Memory B cell (primary cell): ENCODE measurements at places on chromosomes 5 and 9.

GRCh38 chr9:96048956-96049831, 173.7 kb downstream of the ERCC6L2 start:
- DNase-seq = no peak

DNA sequence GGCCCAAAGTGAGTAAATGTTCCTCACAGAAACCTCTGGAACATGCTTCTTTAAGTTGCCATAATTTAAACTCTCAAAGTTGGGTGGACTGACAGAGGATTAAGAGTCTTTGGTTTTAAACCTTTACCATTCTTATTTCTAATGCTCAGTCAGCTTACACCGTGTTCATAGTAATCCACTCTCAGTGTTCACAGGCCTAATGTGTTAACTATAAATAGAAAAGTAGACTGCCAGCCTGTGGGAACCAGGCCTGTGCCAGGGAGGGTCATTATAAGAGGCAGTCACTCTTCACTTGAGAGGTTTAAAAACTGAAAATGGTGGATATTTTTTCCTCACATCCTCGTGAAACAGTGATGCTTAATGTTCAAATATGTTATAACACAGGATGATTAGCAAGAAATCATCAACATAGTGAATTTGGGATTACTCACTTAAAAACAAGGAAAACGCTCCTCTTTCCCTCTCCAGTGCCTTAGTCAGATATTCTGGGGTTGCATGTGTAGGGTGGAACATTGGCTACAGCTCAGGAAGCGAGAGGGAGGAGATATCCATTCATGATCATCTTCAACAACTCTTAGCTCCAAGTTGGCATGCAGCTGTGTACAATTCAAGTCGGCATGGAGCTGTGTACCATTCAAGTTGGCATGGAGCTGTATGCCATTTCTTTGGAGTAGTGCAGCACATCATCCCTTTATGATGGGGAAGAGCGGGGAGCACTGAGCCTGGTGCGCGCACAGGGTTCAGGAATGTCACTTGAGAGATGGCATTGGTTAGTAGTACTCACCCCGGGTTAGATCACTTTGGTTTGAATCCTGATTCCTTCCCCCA, 65.8 kb downstream of the KIAA1958 start:
- no peak for DNase-seq

DNA sequence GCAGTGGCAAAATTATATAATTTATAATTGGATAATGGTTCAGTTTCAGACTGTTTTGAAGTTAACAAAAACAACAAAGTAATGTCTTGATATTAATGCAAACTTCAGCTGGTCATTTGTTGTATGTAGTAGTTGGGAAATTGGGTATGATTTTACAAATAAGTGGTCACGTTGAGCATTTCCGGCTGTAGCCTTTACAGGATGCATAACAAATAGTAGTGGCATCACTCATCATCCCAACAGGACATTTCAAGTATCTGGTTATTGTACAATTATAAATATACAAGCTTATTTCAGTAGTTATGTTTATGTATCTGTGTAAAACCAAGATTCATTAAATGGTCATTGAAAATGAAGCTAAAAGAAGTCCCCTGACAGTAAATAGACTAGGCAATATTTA, 72.9 kb downstream of the SMIM15 start:
- DNase-seq = no peak

- no peak for DNase-seq
Observed at GRCh38 chr9:121721058-121721350, 69.6 kb downstream of the DAB2IP start.

DNA sequence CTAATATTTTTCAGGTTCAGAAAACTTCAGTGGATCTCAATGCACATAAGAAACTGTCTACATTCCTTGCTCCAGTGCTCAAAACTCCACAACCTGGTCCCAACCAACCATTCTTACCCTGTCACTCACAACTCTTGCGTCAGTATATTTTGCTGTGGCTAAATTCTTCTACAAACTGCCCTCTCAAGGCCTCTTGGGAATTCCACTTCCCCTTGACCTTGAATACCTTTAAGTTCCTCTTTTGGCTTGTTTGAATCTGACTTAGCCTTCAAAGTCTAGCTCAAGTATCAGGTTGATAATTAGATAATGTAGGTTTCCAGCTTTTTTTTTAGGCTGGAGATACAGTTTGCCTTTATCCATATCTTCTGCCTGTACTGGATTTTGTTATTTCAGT, 128.3 kb downstream of the SLF1 start:
- peak; percentile 36 for DNase-seq

DNA sequence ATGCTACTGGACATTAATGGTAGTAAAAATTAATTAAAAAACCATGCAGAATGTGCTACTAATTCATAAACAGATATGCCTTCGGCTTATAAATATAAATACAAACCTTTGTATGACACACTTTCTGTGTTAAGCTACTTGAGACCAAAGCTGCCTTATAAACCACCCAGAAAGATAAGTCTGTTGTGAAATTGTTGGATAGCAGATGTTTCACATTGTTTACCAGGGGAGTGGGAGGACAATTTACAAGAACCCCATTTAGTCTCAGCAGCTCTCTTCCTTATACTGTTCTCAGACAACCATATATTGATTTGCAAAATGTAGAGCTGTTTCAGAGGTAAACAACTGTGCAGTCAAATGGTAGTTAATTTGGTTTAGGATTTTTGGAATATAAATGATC, 524.4 kb downstream of the PRR16 start:
- DNase-seq = no peak

- no peak for DNase-seq
Observed at GRCh38 chr5:168172760-168173223, 118.7 kb upstream of the WWC1 start.

DNA sequence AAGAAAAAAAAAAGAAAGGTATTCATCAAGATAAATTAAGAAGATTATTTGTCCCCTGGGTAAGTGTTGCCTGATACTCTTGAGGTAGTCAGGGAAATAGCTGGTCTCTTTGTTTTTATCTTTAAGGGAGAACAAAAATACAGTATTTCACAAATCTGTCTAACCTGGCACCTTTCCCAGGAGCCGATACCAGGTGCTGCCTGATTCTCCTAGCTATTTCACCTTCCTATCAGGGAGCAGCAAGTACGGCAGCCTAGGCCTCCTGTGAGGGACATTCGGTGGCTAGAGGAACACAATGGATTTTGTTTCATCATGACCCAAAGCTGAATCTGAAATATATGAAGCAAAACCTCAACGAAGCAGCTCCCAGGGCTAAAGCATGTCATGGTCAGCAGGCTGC, 86.0 kb downstream of the TARS1 start:
- no peak for DNase-seq

GRCh38 chr9:114988962-114989599, 58.7 kb upstream of the TNFSF8 start:
- DNase-seq = no peak

DNA sequence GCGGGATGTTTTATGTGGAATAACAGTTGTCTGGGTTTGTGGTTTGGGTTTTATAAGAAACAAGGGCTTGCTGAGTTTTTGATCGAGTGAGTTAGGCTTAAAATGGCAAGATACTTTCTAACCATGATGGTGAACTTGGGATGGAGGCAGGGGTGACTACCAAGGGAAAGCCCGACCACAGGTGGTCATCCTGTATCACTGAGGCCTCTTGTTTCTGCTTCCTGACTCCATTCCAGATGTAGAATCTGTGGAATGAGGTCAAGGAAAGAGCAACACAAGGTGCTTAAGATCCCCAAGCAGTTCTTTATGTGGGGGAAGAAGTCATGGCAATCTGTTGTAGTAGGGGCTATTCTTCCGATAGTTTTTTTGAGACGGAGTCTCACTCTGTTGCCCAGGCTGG, 122.3 kb downstream of the GOLPH3 start:
- DNase-seq = no peak

GRCh38 chr5:69364414-69364813, 4.9 kb downstream of the AK6 start:
- DNase-seq = no peak

DNA sequence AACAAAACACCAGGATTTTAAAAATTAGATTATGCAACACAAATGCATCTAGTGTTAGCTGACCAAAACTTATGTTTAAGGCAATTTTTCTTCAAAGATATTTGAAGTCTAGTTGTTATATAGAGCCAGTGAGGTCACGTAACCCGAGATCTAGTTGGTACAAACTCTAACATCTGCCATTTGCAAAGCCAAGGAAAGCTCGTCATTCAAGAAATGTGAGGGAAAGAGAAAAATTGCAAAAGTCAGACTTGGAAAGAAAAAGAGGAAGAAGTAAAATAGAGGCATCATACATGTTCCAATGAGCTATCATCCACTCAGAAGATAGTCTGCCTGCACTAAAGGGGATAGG, 293.4 kb upstream of the PUM3 start:
- no peak for DNase-seq

DNA sequence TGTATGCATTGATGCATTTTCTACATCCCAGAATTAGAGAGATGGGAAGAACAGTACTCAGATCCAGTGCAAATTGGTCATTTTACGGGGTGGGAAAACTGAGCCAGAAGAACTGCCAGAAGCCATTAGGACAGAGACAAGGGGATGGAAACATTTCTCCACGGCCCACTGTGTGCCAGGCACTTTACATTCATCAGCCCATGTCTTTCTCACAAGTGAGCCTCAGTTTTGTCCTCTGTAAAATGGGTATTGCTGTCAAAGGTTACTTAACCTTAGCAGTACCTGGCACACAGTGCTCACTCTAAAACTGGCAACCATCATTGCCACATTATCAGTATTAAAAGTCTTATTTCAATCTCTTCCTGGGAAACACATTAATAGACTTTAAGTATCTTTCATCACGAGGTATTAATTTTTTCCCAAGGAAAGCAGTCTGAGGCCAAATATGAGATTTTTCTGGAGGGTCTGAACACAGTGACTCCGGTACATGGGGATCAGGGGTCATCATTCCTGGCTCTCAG, 5.2 kb downstream of the DUSP1 start:
- no peak for DNase-seq

DNA sequence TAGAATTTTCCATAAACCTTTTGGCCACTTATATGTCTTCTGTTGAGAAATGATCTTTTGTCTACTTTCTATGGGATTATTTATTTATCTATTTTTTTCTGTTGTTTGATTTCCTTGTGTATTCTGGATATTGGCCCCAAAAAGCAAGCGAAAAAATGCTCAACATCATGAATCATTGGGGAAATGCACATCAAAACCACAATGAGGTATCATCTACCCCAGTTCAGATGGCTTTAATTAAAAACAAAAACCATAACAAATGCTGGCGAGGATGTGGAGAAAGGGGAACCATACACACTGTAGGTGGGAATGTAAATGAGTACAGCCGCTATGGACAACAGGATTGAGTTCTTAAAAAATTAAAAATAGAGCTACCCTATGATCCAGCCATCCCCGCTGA, 125.0 kb upstream of the LPCAT1 start:
- DNase-seq = no peak

- DNase-seq = no peak
Observed at GRCh38 chr5:66881480-66882161, 285.4 kb downstream of the MAST4 start.

- DNase-seq = no peak
Observed at GRCh38 chr5:134073404-134073803, 41.1 kb upstream of the TCF7 start.

DNA sequence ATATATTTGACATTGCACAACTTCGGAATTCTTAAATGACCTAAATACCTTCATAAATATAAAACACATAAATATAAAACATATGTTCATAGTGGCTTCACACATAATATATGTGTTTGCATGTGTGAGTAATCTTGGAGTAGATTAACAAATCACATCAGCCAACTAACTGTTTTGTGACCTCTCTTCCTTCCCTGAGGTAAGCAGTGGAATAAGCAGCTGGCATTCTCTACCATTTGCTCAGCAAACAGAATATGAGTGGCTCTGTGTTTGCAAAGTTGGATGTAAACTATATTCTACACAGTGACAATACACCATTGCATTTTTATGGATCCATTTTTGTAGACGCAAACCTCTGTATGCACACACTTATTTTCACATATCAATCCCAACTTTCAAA, 189.9 kb downstream of the ACER2 start:
- DNase-seq = no peak

- no peak for DNase-seq
Observed at GRCh38 chr5:138385660-138386059, 33.2 kb downstream of the KDM3B start.

DNA sequence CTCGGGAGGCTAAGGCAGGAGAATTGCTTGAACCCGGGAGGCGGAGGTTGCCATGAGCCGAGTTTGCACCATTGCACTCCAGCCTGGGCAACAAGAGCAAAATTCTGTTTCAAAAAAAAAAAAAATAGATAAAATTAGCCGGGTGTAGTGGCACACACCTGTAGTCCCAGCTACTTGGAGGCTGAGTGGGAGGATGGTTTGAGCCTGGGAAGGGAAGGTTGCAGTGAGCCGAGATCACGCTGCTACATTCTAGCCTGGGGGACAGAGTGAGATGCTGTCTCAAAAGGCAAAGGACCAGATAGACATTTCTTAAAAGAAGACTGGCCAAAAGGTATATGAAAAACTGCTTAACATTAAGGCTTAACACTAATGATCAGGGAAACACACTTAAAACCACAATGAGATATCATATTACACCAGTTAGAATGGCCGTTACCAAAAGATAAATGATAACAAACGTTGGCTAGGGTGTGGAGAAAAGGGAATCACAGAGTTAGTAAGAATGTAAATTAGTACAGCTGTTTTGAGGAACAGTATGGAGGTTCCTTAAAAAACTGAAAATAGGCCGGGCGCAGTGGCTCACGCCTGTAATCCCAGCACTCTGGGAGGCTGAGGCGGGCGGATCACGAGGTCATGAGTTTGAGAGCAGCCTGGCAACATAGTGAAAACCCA, 10.1 kb upstream of the MARVELD2 start:
- DNase-seq = no peak

DNA sequence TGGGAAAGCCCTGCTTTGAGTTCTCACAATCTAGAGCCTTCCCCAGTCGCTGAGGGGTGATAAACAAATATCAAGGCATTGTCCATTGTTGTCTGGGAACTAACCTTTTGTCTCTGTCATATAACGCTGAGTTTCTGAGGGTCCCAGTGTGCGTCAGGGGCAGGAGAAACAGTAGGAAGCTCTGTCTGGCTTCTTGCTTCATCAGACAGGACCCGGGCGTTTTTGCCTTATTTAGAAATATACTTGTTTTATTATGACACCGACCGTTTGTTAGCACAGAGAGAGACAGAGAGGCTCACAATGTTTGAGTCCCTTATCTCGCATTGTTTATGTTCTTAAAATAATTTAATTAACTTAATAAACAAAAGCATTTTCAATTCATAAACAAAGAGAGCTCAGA, 204.9 kb upstream of the GAS1 start:
- DNase-seq = no peak

- no peak for DNase-seq
Observed at GRCh38 chr9:21966140-21966851, 27.9 kb downstream of the CDKN2A start.

GRCh38 chr5:9582406-9582805, 36.5 kb upstream of the SEMA5A start:
- no peak for DNase-seq

GRCh38 chr9:111393971-111394370, 63.9 kb upstream of the OR2K2 start:
- DNase-seq = no peak
